Activated CD4-positive, alpha-beta T cell treated with anti-CD3 and anti-CD28 coated beads for 4 hours (primary cell): ENCODE measurements at places on chromosomes 16 and 17.

DNA sequence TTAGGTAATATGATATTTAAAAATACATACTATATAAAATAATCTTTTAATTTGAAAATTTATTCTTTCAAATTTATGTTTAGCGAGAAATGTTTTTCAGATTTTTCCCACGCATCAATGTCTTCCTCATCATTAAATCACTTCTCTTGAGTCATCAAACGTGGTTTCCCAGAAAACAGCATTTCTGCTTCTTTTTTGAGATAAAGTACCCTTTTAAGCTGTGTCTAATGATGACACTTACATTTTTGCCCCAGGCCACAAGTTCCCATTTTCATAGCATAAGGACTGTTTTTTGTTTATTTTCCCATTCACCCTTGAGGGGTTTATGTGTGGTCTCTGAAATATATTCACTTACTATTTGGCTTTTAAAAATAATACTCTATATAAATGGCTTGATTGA lies 139.0 kb upstream of the HS3ST3A1 start:
- DNase-seq = no peak

GRCh38 chr17:3835410-3836229 lies 10.4 kb downstream of the NCBP3 start:
- DNase-seq = no peak

- DNase-seq = no peak
Measured at GRCh38 chr16:82880346-82880745, 253.6 kb downstream of the CDH13 start.

DNA sequence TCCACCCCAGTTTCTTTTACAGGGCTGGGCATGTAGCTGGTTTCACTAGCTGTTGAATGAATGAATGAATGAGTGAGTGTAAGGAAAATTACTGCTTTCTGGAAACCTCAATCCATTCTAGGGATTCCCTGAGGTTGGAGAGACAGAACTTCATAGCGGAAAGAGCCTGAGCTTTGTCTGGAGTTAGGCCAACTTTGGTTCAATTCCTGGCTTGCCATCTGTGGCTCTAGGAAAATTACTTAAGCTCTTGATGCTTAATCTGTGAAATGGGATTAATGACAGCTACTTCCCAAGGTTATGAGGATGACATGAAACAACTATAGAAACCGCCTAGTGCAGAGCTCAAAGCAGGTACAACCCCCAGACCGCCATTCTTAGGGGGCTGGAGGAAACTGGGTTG lies 76.3 kb upstream of the AXIN2 start:
- no peak for DNase-seq

GRCh38 chr17:36765436-36766043 lies 164.2 kb downstream of the MRM1 start:
- DNase-seq = no peak

GRCh38 chr17:66526827-66527226 lies 224.4 kb downstream of the PRKCA start:
- DNase-seq = no peak

- DNase-seq = no peak
Measured at GRCh38 chr17:1555651-1556471, 6.7 kb downstream of the PITPNA start.

DNA sequence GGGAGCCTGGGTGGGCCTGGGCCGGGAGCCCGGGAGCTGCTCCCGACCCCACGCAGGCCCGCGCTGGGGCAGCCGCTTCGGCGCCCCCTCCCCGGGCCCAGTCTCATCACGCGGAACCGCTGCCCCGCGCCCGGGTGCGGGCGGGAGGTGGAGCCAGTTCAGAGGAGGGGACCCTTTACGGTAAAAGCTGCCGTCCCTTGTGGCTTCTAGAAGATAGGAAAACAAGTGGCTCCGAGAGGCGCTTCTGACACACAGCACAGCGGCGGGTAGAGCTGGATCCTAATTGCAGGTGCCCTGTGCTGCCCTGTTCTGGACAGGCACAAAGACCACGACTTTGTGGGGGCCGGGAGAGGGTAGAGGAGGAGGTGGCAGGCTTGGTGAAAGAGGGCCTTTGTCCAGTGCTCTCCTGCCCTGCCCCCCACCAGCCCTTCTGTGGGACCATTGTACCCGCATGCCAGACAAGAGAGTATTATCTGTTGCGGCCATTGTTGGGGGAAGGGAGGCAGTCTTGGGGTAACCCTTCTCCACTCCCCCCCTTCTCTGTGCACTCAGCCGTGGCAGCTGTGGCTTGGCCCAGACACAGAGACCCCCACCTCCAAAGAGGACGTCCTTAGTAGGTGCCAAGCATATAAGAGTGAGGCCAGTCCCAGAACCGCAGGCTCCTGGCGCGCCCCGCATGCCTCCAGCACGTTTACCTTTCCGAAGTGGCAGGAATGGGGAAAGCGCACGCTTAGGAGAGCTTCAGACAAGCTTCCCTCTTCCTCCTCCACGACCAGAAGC lies 736 bp downstream of the CNP start:
- DNase-seq = peak; percentile 36

GRCh38 chr17:64596439-64596838 lies 65.7 kb downstream of the SMURF2 start:
- DNase-seq = no peak

DNA sequence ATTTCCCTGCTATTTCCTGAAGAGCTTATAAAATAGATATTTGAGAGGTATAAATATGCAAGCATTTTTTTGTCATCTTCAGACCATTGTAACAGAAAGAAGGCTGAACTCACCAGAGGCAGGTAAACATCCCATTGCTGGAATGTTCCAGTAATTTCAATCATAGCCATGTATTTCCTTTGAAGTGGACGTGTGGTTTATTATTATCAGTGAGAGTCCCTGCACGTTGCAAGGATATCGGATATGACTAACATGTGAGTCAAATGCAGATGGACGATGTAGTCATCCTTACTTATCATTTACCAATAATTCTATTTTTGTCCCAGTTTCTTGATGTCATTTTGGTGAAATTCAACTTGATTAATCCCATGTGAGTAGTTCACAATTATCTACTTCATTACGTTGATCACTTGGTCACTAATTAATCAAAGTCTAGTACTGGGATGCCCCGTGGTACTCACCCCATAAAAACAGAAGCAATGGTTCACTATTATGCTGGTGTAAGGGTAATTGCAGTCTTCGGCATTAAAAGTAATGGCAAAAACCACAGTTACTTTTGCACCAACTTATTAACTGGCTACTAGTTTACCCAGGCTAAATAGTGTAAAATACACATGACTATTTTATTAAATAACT lies 89.5 kb downstream of the VAT1L start:
- DNase-seq = no peak

GRCh38 chr16:67865318-67865717 lies 7.5 kb upstream of the EDC4 start:
- DNase-seq = no peak

DNA sequence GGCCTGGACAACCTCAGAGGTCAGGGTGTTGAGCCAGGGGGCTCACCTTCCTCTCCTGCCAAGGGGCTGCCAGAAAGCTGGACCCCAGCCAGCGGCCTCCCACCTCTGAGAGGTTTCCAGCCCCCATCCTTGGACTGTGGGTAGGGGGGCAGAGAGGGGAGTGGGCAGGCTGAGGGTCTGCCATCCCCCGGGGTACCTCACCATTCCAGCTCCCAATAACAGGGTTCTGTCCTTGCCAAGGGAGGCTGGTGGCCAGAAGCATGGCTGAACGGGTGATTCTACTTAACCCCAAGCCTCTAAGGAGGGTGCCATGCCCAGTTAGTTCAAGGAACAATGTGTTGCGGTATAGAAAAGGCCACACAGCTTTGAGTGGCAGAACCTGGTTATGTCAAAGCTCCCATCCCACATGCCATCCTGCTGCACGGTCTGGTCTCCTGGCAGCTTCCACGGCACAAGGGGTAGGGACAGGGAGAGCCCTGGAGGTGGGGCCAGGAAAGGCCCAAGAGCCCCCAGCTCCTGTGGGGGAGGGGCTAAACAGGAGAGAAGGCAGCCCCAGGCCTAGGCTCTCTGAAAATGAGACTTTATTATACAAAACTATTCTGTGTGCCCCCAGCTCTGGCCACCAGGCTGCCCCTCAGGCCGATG lies 19.8 kb downstream of the B9D1 start:
- DNase-seq = no peak

DNA sequence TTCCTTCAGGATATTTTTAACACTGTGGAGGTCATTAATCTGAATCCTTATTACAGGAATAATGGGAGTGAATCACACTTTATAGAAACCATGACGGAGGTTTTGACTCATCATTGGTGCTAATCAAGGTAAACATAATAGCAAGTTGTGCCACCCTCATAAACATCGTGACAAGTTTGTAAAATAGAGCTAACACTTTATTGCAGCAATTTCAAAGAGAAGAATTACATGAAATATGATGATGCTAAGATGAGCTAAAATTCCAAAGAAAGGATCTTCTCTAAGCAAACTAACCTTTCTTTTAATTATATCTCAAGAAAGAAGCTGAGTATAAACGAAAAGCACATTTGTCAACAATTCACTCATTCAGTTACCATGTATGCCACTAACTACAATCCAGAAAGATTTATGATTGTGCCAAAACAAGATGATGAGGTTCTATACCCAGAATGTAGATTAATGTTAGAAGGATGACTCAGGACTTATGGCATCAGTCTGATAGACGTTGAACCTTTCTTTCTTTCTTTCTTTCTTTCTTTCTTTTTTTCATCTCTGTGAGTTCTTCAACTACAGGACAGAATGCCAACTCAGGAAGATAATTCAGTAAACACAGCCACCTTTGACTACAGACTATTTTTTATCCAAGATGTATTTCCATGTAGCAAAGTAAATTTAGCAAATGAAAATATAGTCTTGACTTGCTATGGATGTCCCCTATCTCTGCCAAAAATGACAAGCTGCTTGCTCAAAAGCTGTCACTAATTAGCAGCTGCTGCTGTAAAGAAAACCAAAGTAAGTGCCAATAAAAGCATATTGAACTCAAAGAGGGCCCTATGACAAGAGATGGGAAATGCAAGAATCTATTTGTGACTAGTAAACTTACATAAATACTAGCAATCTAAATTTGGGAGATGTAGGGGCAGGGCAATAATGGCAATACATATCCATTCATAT lies 23.3 kb downstream of the STAT5B start:
- no peak for DNase-seq

- no peak for DNase-seq
Measured at GRCh38 chr17:40417258-40417608, 463 bp downstream of the TOP2A start.

DNA sequence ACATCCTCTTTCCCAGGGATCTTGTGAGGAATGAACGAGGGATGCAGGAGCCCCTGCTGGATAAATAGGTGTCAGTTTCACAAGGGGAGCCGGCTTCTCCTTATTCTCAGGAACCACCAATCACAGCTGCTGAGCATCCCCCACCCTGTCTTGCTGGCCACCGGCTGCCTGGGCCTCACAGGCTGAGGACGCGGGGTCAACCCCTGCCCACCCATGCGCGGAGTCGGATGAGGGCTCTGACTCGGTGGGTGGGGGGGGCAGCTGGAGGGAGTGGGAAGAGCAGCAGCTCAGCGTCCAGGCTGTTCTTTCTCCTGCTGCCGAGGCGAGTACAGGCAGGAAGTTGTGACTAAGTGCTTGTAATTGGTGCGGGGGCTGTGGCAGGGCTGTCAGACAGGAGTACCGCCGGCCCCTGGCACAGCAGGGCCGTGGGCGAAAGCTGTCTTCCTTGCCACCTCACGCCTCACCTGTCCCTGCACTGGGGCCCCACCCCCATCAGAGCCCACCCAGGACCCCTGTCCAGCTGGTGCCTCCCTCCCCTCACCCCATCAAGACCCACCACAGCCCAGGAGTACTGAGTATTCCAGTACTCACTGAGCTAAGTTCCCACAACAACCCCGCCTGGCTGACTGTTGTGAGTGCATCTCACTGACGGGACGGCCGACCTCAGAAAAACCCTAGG lies 11.0 kb upstream of the DPEP1 start:
- peak; percentile 74 for DNase-seq

DNA sequence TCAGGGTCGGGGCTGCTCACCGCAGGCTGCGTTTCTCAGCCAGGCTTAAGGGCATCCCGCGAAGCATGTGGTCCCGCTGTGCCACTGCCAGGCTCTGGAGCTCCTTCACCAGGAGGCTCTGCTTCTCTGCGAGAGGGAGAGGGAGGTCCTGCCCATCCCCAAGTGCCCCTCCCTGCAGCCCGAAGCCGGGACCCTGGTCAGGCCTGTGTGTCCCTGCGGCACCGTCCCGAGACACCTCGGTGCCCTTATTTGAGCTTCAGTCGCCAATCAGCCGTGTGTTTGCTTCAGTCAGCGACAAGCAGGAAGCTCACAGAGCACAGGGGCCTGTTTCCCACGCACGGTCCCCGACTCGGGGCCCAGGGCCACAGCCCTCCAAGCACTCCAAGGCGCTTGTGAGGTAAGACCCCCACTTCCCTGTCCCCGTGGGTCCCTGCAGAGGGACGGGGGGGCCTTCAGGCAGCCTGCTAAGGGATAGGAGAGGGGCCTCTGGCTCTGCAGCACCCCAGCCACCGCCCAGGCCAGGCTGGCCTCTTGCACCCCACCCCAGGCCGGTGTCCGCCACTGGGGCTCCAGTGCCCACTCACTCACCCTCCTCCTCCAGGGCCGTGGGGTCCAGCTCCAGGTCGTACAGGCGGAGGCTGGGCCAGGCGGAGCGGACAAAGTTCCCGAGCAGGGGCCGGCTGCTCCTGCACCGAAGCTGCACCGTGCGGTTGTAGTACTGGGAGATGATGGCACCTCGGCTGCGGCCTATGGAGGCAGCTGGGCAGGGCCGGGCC lies 3.2 kb downstream of the TMC6 start:
- DNase-seq = no peak

GRCh38 chr16:5072334-5073278 lies 963 bp downstream of the ALG1 start:
- DNase-seq = no peak

- DNase-seq = no peak
Measured at GRCh38 chr17:79840269-79840988, 1.2 kb upstream of the CBX4 start.

- no peak for DNase-seq
Measured at GRCh38 chr17:77790143-77790829, 168.2 kb upstream of the TNRC6C start.
